ENCODE measurements at places on chromosomes 16 and 17. TPM values are rescaled to one million over a fixed set of nuclear protein-coding genes. Genes with fewer than 3 reads are reported as not detected.
A peak's percentile ranks its signal among the peaks of the same experiment; 100 is the strongest.

DNA sequence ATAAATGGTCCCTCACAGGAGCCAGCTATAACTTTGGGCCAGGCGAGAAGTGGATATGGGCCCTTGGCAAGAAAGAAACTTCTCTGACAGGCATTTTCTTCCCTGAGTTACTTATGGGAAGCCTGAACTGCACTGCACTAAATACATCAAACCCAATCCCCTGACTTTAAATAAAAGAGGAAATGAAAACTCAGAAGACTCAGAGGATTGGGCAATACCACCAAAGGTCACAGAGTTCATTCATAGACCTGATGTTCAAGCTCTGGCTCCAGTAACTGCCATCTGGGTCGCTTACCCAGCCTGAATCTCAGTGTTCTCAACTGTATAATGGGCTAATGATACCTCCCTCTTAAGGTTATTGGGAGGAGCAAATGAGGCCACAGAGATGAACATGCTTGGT is 815 bp downstream of the KRT35 start:
- DNase-seq, result no peak

DNA sequence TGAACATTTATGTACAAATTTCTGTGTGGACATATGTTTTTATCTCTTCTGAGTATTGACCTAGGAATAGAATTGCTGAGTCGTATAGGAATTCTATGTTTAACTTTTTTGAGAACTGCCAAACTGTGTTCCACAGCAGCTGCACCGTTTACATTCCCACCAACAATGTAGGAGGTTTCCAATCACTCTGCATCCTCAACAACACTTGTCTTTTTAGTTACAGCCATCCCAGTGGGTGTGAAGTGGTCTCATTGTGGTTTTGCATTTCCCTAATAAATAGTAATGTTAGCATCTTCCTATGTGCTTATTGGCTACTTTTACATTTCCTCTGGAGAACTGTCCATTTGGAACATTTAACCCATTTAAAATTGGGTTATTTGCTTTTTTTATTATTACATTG is 36.6 kb upstream of the NACA2 start:
- DNase-seq, result no peak

GRCh38 chr17:47310186-47310733 is 13.5 kb upstream of the EFCAB13 start:
- no peak for DNase-seq

DNA sequence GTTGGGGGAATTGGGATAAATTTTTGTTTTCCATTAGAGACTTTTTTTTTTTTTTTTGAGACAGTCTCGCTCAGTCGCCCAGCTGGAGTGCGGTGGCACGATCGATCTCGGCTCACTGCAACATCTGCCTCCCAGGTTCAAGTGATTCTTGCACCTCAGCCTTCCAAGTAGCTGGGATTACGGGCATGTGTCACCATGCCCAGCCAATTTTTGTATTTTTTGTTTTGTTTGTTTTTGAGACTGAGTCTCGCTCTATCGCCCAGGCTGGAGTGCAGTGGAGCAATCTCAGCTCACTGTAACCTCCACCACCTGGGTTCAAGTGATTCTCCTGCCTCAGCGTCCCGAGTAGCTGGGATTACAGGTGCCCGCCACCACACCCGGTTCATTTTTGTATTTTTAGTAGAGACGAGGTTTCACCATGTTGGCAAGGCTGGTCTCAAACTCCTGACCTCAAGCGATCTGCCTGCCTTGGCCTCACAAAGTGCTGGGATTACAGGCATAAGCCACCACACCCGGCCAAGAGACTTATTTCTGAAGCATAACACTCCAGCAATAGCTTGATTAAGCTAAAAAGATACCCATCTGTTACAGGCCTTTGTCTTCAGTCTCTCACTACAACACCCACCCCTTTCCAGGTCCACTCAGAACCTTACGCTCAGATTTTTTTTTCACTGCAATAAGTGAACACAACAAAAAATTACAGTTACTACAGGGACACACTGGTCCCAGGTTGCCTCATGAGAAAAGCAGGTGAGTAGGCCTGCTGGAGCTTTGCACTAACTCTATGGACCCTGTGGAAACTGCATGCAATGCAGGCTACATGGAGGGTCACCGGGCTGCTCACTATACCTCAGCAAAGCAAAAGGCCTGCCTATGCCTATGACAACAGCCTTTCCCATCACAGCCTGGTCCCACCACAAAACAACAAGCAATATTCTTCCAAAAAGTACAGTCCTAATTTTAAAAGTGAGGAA is 34.6 kb downstream of the KANSL1 start:
- DNase-seq, result no peak

GRCh38 chr16:2226245-2226793 is 2.9 kb downstream of the E4F1 start:
- no peak for DNase-seq

DNA sequence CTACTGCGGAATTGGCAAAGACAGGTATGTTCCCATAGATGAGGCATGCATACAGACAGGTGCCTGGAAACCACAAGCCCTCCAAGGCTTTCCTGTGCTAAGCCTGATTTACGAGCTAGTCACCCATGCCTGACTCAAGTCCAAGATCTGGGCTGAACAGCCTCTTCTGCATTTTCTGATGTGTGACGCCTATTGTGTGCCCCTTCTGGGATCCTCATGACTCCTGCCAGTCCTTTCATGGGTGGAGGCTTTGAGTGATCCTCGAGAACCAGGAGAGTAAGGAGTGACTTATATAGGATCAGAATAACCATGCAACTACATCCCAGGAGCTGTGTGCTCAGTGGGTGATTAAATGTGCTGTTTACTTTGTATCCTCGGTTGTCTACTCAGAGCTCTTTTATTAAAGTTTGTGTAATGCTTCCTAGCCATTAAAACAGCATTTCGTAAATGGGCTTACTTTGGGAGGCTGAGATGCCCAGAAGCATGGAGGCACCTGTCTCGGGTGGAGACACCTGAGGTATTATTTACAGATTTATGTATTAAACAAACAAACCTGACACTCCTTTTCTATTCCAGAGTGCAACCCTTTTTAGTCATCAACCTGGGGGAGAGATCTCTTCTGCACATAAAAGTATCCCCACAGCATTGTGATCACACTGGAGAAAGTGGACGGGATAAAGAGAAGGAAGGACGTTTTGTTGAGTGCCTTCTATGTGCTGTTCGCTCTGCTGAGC is 373.0 kb upstream of the DYNLRB2 start:
- DNase-seq, result no peak

The CACNG5 gene
- not detected for total RNA-seq

DNA sequence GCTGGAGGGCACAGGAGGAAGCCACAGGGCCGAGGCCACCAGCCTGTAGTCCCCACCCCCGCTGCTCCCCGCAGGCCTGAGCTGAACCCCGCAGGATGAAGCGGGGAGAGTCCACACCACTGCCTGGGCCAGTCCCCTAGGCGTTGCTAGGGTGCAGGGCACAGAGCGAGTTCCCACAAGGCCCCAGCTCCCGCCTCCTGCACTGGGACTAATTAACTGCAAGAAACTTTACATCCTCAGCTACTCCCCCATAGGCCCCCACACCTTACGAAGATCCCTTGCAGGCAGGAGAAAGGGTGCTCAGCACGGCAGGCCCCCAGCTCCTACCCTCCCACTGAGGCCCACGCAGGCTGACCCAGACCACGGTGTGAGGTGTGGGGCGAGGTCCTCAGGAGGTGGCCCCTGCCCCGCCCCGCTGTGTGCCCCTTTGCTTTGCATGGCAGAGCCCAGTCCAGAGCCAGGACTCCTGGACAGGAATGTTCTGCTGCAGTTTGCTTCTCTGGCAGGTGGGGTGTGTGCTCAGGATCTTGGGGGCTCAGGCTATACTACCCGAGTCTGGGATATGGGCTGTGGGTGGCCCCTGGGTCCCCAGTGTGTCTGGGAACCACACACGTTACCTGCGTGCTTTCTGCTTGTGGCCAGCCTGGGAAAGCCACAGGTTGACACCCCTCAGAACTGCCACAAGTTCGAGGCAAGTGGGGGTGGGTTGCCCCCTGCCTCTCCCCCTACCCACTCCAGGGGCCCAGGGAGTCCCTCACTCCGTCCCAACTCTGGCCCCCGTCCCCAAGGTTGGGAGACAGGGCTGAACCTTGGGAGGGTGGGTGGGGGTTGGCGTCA is 1.2 kb downstream of the GNG13 start:
- DNase-seq, result no peak

GRCh38 chr16:89704281-89704680 is 2.8 kb upstream of the SPATA2L start:
- DNase-seq, result no peak

DNA sequence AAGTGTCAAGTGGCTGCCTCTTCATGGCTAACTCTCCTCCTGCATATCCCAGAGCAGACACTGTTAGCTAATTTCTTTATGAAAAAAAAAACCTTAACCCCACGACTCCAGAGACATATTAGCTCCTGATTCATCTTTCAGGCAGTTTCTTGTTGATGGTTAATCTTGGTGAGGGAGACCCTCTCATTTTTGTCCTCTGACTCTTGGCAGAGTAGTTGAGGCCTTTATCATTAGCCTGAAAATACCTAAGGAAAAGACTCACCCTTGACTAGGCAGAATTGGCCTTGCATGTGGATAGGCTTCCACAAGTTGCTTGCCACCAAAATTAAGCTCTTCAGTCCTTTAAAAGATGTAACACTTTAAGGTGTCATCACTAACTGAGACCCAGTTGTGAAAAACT is 4.0 kb downstream of the CRYBA1 start:
- no peak for DNase-seq

GRCh38 chr17:58249270-58250133 is 11.1 kb downstream of the LPO start:
- DNase-seq, result no peak

DNA sequence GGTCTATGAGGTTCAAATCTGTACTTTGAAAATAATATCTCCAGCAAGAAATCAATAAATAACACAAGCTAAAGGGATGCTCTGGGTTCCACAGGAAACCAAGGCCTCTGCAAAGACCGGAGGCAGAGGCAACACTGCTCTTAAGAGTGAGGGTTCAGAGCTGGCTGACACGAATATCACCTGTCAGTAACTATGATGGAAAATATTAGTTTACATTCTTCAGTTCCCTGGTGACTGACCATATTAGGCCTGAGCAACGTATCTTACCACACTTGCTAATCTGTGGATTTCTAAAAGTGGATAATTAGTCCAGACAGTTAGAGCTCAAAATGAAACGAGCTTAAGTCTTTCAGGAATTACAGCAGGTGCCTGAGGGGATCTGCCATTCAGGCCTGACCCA is 459.3 kb downstream of the HS3ST3B1 start:
- no peak for DNase-seq

GRCh38 chr17:51149163-51149562 is 4.2 kb upstream of the NME1 start:
- DNase-seq, result no peak

DNA sequence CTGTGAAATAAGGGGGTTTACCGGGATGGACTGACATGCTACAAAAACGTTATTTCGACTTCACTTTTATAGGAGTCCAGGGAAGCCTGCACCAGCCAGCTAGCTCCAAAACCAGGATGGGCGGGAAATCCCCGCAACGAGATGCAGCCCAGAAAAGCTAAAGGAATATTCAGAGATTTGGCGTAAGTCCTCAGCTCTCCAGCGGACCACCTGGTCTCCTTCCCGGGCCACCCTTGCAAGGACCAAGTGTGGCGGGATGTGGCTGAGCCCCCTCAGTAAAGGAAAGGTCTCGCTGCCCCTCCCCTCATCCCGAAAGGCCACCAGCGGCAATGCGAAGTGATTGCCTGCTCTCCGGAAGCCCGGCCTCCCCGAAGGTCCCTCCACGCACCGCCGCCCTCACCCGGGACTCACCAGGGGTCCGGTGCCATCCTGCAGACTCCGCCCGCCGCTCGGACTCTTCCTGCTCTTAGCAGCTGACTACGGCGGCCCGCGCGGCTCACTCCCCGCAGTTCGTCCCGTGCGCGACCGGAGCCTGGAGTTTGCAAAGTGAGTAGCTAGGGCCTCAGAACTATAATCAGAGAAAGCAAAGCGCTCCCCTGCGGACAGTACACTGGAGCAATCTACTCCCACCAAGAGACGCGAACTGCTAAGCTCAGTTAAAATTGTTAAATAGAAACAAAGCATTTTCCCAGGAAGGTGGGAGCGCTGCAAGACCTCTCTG is at the start of gene STX8:
Gene STX8, minus strand, starts transcription at position 440 of the 721 bp plus-strand sequence. Its CDS starts 12 bp downstream, at position 428.
- DNase-seq, result peak; percentile 52

- no peak for DNase-seq
Measured at GRCh38 chr16:77613095-77613494, 109.2 kb upstream of the NUDT7 start.

- DNase-seq, result no peak
Measured at GRCh38 chr16:19698480-19699465, 19.3 kb downstream of the KNOP1 start.

The LGALS9B gene
- 17.9 TPM for total RNA-seq

GRCh38 chr17:47615766-47616424 is 33.8 kb upstream of the KPNB1 start:
- DNase-seq, result no peak

DNA sequence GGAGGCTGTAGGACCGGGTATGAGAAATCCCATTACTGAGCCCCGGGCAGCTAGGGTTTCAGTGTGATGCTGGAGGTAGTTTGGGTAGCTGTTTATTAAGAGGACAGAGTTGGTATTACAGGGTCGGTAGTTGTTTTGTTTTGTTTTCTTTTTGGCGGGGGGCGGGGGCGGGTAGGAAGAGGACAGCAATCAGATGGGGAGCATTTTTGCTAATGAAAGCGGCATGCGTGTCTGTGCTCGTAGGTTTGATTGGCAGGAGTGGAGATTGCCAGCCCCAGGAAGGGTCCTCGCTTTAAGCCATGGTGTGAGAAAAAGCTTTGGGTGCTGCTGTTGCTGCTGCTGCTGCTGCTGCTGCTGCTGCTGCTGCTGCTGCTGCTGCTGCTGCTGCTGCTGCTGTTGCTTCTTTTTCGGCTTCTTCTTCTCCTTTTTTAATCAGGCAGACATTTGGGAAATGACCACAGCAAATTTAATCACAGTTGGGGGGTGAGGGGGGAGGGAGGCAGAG is 498.5 kb upstream of the ZFHX3 start:
- no peak for DNase-seq

GRCh38 chr16:88003736-88004135 is 52.5 kb downstream of the BANP start:
- DNase-seq, result no peak

The CALCOCO2 gene
- total RNA-seq, result 62.3 TPM

DNA sequence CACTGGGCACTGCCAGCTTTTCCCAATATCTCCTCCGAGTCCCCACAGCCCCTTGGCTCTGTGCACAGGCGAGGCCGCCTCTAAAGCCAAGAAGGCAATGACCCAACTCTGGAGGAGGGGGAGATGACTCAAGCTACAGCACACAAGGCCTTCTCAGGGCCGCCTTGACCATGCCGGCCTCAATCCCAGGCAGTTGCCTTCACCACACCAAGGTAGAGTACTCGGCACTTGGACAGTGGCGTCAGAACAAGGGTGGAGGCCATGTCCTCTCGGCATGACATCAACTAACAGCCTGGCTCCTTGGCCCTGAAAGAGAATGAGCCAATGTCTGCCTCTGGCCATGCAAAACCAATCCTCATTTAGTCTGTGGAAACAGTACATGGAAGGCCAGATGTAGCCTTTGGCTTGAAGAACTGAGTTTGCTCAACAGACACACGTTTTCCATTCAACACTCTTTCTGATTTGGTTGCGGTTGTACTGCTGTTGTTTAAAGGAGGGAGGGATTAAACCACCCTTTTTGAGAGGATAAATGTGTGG is 139.6 kb downstream of the XYLT1 start:
- no peak for DNase-seq
